ENCODE measurements at places on chromosomes 6 and 20.

- no peak for DNase-seq
These were observed 600.4 kb downstream of the RFPL4B start for GRCh38 chr6:112947507-112947906.

- DNase-seq: peak; percentile 3
These were observed 164.9 kb upstream of the HEY2 start for GRCh38 chr6:125584468-125584939.

GRCh38 chr6:158847786-158848185, 28.6 kb upstream of the EZR start:
- DNase-seq: no peak

- DNase-seq: no peak
These were observed 3.7 kb downstream of the COX4I2 start for GRCh38 chr20:31641391-31641790.

- DNase-seq: no peak
These were observed 32.7 kb upstream of the NKX2-4 start for GRCh38 chr20:21430020-21430419.

- no peak for DNase-seq
These were observed 159.8 kb upstream of the GGTLC1 start for GRCh38 chr20:24148372-24148771.

DNA sequence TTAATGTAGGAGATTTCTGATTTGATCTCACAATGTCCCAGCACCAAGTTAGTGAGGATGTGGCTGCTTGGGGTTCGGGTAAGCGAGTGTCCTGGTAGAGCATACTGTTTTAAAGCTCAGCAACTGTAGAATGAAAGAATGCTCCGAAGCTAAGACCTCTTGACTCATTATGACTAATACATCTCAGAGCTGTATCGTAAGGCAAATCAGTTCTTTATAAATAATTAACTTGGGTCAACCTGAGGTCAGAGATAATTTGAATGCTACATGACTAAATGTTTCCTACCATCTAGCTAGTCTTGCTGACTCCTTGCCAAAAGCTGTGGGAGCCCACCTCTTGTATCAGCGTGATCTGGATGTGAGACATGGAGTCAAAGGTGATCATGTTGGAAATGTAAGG, 128.8 kb upstream of the PDE7B start:
- peak; percentile 97 for DNase-seq

DNA sequence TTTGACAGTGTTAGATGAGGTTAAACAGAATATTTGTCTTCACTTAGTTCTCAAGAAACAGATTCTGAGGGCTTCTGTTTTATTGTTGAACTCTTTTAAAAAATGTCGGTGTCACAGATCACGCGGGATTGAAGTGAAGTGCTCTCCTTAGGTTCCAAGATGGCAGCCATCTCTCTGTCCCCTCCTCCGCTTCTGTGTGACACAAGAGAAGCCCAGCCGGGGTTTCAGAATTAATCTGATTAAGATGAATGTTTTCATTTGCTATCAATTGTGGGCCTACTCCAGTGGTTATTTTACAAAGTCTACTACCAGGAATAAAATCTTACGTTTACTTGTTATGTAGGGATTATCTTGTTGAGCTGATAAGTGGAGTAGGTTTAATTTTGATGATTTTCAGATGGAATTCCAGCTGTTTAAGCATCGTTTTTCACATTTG, 10.9 kb downstream of the HIVEP1 start:
- no peak for DNase-seq

DNA sequence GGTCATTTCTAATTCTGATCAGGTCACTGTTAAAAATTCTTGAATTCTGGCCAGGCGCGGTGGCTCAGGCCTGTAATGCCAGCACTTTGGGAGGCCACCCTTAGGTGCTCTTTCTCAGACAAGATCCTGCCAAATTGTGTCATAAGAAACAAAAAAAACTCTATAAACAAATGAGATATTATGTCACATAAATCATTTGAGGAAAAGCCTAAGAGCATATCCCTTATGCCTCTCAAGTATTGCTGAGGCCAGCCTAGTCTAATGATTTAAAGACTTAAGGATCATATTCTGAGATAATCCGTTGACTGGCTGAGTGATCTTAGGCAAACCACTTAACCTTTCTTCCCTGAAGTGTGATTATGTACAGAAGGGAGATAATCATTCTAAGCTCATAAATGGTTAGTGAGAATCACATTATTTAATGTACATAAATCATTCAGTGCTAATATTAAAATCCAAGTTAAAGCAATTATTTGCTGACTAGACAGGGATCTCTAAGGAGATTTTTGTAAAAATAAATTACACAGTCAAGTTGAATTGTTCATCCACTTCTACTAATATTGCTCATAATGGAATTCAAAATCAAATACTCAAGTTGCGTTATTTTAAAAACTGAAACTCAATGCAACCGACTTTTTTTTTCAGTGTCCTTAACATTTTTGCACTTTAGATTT, 365.4 kb downstream of the PHF3 start:
- DNase-seq: no peak

DNA sequence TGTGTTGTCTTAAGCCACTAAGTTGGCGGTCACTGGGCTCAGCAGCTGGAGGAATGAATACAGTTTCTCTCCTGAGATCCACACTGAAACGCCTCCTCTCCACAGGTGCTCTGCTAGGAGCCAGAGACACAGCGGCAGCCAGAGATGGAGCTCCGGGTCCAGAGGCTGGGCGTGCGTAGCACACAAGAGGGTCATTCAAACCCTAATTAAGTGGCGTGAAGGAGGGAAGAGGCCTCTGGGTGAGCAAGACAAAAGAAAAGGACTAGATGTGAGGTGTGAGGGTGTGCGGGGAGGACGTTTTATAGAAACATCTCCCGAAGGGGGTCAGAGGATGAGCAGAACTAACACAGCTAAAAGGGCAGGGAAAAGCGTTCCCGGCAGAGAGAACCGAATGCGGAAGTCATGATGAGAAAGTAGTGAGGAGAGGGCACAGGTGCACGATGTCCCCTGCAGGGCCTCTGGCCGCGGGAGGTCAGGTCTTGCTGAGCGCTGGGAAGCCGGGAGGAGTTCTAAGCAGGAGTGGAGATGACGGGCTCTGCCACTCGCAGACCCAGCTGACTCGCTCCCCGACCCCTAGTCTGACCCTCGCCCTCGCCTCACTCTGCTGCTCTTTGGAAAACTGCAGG, 54.4 kb downstream of the BMP7 start:
- no peak for DNase-seq

DNA sequence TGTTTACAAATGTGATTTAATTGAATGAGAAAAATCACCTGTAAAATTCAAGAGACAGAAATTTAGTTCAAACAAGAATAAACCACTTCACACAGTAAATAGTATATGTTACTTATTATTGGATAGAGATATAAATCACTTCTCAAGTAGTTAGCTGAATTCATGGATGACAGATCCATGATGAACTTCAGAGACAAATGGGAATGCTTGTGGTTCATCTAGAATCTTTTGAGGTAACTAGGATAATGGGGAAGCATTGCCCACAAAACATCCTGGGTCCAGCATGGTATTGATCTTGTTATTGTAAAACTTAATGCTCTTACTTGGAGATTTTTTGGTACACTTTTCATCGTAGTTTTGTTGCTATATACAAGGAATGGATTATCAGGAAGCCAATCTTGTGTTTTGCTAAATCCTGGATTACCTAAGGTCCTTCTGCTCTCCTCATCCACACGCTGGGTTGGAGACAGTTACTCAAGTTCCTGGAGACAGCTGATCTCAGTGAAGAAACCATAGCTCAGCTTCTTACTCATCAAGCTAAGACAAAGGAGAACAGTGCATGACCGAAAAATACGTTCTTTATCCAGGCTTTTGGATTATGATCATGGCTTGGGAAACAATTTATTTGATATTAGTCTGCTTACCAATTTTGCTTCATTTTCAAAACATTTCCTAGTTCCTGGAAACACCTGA, 142.5 kb upstream of the PREP start:
- DNase-seq: peak; percentile 33

DNA sequence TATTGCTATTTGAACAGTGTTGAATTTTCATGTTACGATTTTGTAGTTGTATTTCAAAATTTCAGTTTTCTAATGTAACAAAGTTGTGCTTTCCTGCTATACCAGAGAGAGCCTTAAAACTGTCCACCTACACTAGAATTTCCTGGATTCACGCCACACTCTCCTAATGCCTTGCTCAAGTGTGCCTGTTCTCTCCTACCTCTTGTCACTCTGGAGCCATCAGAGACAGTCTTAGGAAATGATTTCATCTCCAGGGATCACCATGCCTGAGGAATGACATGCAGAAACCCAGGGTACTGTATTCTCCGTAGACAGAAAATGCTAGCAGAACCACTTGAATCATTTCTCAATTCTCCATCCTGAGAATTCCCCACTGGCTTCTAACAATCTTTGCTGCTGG, 667.6 kb downstream of the KIF16B start:
- DNase-seq: no peak

- peak; percentile 71 for DNase-seq
These were observed 317.2 kb upstream of the CDYL start for GRCh38 chr6:4459032-4459431.

DNA sequence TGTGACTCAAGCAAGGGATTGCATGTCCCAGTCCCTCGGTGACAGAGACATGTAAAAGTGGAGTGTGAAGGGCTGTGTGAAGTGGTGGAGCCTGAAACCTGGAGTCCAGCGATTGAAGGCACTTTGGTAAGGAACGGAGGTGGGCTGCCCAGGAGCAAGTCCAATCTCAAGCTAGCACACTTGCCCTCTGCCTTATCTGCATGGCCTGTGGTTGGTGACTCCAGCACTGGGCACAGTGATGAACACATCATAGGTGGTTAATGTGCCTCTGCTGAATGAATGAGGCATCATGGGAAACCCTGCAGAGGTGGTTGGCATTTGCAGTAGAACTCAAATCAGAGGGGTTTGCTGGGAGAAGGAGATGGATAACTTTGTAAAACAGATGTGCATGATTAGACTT, 14.9 kb upstream of the ULBP3 start:
- DNase-seq: no peak

All from fibroblast of lung (primary cell).